Upper lobe of left lung (tissue), 6 donors: ENCODE measurements at places on chromosomes 11 and 22.

- no peak for DNase-seq
These were observed 453 bp upstream of the MAFF start for GRCh38 chr22:38201371-38201710.

GRCh38 chr11:79950172-79950571, 509.3 kb upstream of the TENM4 start:
- DNase-seq, result no peak

GRCh38 chr22:33350961-33351360, 292.8 kb upstream of the SYN3 start:
- no peak for DNase-seq

DNA sequence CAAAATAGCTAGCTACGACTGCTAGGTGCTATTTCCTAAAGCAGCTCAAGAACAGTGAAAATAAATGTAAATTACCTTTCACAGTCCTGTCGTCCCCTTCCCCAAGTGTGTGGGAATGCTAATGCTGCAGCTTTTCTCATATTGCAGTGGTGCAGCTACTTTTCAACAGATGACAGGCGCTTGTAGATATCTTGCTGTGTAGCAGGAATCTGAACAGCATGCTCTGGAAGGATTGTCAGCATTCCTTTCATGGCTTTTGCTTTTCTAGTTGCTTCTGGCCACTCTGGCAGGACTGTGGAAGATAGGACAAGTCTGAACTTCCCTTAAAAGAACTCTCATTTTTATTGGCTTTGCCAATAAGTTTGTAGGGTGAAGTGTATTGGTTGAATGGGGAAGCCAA, 18.8 kb downstream of the FAR1 start:
- no peak for DNase-seq

- DNase-seq, result no peak
These were observed 7.7 kb upstream of the UBASH3B start for GRCh38 chr11:122647736-122648275.
